Stimulated activated CD8-positive, alpha-beta memory T cell treated with anti-CD3 and anti-CD28 coated beads, Interleukin-4, amount 100 ng/mL, for 1 hour (primary cell): ENCODE measurements at places on chromosomes 3 and 15.

GRCh38 chr15:44186705-44187104, 8.4 kb downstream of the FRMD5 start:
- no peak for DNase-seq

DNA sequence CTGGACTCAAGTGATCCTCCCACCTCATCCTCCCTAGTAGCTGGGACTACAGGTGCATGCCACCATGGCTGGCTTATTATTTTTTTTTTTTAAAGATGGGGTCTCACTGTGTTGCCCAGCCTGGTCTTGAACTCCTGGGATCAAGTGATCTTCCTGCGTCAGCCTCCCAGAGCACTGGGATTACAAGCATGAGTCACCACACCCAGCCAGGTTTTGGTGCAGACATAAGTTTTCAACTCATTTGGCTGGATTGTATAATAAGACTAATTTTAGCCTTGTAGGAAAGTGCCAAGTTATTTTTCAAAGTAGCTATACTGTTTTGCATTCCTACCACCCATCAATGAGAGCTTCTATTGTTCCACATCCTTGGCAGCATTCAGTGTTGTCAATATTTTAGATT, 32.1 kb downstream of the BUB1B start:
- DNase-seq: no peak

- no peak for DNase-seq
Measured at GRCh38 chr3:16687221-16687620, 82.0 kb upstream of the DAZL start.

GRCh38 chr3:101548527-101549105, 13.1 kb upstream of the TRMT10C start:
- no peak for DNase-seq

- no peak for DNase-seq
Measured at GRCh38 chr15:47366884-47367283, 350.4 kb upstream of the SEMA6D start.
